Hypothalamus (tissue), 51 donors: ENCODE measurements at places on chromosomes 5 and 9.

DNA sequence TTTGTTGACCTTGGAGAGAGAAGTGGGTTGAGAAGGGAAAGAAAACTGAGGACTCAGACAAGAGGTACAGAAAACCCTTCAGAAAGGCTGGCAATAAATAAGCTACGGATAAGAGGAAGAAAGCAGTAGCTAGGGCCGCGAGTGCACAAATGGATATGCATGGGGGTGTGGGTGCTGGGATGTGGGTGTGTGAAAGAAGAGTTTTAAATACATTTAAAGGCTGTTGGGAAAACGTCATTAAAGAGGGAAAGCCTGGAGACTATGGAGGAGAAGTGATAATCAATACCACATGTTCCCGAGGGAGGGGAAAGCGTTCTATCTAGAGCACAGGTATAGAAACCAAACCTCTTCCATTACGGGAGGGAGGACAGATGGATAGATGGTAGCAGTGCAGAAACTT is 177.2 kb downstream of the TSSK1B start:
- no peak for DNase-seq

- DNase-seq, result no peak
These were observed 64.7 kb downstream of the MEGF10 start for GRCh38 chr5:127355337-127355736.

DNA sequence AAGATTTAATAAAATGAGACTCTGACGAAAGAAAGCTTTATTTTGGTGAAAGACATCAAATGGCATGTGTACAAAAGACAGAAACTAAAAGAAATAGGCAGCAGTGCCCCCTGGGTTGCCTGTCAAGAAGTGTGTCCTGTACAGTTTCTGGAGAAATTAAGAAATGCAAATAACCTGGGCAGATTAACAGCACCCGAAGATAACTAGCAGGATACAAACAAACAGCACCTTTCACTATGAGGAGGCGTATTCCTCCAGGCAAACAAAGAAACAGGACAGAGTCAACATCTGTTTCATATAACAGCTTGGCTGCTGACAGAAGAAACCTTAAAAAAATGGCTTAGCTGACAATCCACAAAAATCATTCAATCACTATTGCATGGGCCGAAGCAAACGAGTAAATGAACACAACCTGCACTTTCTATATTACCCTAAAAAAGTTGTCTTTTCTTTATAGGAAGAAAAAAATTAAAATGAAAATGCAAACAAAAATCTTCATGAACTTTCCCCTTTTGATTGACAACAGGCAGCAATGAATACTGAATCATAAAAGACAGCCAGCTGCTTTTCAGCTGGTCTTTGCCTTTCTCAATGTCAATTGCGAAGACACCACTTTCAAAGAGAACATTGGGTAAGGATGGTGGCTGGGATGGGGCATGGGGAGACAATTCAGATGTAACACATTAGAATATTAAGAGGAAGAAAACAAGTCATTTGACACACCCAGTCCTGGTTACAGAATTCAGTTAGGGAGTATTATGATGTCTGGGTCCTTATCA is 162.1 kb downstream of the ARL15 start:
- no peak for DNase-seq

DNA sequence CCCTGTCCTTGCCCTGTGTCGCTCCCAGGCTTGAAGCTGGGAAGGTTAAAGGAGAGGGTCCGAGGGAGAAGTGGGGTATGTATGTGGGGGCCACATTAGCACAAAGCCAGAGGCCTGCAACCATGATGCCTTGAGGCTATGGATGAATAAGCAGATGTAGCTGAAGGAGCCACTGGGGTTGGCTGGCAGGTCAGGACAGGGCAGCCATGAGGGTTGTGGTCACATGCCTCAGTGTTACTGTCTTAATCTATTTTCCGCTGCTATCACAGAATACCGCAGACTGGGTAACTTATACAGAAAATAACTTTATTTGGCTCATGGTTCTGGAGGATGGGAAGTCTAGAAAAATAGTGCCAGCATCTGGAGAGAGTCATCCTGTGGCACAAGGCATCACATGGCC is 9.2 kb upstream of the GRHPR start:
- no peak for DNase-seq

DNA sequence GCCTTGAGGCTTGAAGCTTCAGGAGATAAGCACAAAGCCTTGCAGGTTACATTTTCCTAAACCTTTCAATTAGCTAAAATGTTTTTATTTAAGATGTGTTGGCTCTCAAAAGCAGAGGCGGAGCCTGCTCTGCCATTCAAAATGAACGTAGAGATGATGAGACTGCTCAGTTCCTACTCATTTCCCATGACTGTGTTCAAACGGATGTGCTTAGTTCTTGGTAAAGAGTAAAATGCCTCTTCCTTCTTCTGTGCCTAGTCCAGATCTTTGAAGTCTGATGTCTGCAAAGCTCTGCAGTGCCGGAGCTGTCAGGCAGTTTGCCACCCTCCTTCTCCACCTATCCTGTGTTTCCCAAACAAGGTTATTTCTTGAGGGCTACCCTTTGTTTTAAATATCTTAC is 46.3 kb upstream of the ADAMTSL1 start:
- DNase-seq, result no peak

DNA sequence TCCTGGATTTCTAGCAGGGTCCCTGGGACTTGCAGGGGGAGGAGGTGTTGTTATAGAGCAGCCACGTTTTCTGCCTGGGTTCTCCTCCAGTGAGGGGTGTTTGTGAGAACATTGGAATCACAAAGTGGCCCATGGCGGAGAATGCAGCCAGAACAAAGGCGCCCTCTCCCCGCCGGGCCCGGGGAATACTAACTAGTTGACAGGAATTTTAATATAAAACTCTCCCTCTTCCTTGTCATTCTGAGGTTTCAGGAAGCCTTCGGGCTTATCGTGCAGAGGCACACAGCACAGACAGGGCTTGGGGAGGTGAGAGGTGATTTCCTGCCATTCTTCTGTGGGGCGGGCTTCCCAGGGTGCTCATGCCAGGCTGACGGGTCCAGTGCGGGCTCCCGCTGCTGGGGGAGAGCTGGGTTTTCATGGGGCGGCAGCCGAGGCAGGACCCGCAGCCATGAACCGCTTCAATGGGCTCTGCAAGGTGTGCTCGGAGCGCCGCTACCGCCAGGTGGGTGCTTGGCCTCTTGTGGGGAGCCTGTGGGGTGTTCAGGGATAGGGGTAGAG is 37.7 kb downstream of the RGS3 start:
- no peak for DNase-seq

GRCh38 chr9:138025908-138026307 is 148.3 kb downstream of the CACNA1B start:
- DNase-seq, result no peak

GRCh38 chr5:148172377-148172776 is 4.0 kb downstream of the SPINK14 start:
- no peak for DNase-seq

GRCh38 chr5:14265570-14265969 is 122.4 kb downstream of the TRIO start:
- no peak for DNase-seq

DNA sequence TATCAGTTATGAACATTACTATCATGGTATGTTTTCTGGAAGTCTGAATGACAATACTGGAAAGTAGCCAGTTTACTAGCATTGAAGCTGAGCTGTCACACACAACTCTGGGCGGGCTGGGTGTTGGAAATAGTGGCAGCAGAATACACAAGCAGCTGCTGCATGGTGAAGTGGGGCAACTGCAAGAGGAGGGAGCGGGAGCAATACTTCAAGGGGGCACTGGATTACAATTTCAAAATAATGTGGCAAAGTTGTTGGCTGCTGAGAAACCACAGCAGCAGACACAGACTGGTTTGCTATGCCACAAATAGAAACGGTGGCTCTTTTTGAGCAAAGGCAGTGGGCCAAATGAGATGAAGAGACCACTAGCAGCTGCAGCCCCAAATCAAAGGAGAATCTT is 350.2 kb downstream of the KIAA0825 start:
- no peak for DNase-seq

DNA sequence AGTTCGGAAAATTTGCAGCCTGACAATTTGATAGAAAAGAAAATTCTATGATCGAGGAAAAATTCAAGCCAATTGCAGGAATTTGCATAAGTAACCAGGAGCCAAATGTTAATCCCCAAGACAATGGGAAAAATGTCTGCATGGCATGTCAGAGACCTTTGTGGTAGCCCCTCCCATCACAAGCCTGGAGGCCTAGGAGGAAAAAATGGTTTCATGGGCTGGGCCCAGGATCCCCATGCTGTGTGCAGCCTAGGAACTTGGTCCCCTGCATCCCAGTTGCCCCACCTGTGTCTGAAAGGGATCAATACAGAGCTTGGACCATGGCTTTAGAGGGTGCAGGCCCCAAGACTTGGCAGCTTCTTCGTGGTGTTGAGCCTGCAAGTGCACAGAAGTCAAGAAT is 1847.9 kb upstream of the ACO1 start:
- DNase-seq, result no peak

GRCh38 chr5:9790276-9790675 is 160.1 kb upstream of the TAS2R1 start:
- DNase-seq, result no peak

DNA sequence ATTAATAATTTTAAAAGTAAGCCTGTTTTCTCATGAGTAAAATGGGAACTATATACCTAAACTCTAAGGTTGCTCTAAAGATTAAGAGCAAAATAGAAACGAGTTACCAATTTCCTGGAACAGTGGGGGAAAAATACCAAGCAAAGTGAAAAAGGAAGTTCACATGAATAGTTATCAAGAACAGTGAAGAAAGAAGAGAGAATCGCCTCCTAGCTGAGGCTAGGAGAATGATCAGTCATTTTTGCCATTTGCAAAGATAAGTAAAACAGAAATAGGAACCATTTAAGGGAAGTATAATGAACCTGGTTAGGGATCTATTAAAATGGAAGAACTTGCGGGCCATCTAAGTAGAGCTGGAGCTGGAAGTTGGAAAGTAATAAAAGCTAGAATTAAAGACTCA is 50.7 kb downstream of the P4HA2 start:
- DNase-seq, result no peak

DNA sequence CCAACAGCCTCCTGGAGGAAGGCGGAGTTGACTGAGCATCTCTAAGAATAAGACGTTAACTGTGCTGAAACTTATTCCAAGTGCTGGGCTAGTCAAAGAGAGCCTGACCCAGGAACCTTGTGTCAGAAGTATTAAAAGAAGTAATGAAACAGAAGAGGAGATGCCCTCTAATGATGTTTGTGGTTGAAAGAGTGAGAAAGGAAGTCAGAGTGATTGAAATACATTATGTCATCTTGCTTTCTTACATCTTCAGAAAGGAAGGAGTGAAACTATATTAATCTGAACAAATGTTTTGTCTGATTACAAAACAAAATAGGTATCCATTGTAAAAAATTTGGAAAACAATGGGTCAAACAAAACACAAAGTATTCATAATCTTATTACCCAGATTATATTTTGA is 460.7 kb downstream of the NTRK2 start:
- no peak for DNase-seq

DNA sequence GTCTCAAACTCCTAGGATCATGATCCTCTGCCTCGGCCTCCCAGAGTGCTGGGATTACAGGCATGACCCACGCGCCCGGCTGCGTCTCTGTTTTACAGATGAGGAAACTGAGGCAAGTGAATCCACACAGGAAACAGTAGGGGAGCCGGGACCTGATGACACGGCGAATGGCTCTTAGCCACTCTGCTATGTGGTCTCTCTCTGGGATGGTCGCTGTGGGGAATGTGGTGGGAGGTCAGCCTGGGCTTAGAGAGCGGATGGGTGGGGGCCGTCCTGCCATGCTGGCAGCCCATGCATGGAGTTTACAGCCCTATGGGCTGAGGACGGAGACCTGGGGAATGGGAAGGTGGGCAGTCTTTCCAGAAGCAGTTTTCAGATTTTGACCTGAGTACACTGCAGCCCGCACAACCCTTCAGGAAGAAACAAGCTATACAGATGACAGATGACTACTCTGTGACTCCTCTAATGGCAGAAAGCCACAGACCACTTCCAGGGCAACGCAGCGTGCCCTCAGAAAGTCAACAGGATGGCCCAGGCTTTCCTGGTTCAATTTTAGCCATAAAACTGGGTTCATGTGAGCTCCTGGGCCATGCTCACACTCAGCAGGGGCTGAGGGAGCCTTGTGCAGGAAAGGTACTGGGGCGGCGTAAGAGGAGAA is 136.1 kb upstream of the RAPGEF1 start:
- DNase-seq, result no peak

GRCh38 chr5:145680767-145681166 is 154.4 kb downstream of the PRELID2 start:
- DNase-seq, result no peak

GRCh38 chr5:107401470-107402122 is 269.1 kb downstream of the EFNA5 start:
- DNase-seq, result no peak

GRCh38 chr9:91572044-91572443 is 148.4 kb upstream of the NFIL3 start:
- no peak for DNase-seq

- DNase-seq, result no peak
These were observed 10.1 kb upstream of the C1QTNF3 start for GRCh38 chr5:34053133-34053532.

DNA sequence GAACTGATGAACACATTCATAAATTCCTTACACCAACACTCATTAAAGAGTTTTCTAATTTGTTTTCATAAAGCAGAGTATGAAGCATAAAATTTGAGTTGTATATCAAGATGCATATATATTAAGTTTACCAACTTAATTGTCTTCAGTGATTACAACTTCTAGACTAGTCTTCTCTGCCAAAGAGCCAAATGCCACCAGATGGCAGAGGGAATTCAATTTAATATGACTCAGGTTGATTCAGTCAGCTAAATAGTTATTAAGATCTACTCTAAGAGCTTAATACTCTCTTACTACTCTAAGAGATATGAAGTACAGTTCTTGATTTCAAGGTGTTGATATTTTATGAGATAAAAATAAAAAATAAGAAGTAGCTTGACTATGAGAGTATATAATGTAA is 53.4 kb downstream of the CDH10 start:
- no peak for DNase-seq

DNA sequence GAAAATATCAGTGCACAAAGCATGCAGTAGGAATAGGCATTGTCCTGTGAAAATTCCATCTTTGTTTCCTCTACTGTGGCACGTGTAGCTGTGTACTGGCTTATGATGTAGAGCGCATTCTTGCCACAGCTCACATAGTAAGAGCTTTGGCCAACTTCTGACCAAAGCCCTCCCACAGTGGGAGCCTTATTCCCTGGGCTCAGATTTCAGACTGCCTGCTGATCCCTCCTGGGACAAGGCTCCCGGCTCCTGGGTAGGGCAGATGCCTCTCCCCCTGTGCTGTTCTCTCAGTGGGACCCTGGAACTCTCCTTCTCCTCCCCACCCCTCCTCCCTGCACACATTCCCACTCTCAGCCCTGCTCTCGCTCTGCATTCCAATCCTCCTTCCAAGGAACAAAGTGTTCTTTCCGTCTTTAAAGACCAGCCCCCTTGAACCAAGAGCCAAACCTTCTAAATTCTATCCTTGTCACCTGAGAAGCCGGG is 17.5 kb downstream of the LCP2 start:
- DNase-seq, result no peak

- DNase-seq, result no peak
These were observed 93.3 kb upstream of the SLC44A1 start for GRCh38 chr9:105150991-105151685.
